ENCODE measurements at places on chromosomes 13 and 19. TPM values are rescaled to one million over a fixed set of nuclear protein-coding genes. Genes with fewer than 3 reads are reported as not detected.

The SHC2 gene
- 5.4 TPM for total RNA-seq

DNA sequence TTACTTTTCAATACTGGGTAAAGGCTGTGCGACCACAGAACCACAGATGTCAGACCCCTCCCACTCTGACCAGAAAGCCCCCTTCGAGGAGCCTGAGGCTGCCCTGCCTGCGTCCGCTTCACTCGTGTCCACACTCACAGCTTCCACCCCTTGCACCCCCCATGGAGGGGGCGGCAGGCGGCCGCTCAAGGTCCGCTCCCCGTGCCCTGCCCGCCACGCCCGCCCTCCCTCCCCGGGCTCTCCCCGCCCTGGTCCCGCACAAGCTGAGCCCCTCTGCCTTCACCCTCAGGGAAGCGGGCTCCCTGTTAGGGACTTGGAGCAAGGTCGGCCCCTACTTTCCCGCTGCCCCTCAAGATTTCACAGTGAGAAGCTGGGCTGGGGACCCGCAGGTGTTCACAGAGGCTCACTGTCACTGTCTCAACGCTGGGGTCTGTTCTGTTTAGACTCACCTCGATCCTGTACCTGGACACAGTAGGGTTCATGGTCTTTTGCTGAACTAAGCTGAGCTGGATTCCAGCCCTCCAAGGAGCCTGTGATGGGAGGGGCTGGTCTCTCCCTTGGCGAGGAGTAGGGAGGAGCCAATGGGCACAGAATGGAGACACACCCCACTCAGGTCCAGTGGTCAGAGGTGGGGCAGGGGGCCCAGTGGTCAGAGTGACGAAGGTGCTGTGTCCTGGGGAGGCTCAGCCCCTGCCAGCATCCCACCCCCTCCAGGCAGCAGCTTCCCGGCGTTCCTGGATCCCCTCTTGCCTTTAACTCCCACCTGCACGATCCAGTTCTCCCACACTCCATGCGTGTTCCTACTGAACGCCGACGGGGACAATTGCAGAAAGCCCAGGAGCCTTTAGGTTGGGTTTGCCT is 69.5 kb downstream of the SPACA7 start:
- DNase-seq, result no peak
- H3K4me3 ChIP-seq, result no peak overlapping the region
- H3K27me3 ChIP-seq, result no peaks in the 10 kb centered on the region
- H3K36me3 ChIP-seq, result no peaks in the 10 kb centered on the region
- no peak overlapping the region for H3K27ac ChIP-seq
- no peaks in the 10 kb centered on the region for H3K4me1 ChIP-seq

DNA sequence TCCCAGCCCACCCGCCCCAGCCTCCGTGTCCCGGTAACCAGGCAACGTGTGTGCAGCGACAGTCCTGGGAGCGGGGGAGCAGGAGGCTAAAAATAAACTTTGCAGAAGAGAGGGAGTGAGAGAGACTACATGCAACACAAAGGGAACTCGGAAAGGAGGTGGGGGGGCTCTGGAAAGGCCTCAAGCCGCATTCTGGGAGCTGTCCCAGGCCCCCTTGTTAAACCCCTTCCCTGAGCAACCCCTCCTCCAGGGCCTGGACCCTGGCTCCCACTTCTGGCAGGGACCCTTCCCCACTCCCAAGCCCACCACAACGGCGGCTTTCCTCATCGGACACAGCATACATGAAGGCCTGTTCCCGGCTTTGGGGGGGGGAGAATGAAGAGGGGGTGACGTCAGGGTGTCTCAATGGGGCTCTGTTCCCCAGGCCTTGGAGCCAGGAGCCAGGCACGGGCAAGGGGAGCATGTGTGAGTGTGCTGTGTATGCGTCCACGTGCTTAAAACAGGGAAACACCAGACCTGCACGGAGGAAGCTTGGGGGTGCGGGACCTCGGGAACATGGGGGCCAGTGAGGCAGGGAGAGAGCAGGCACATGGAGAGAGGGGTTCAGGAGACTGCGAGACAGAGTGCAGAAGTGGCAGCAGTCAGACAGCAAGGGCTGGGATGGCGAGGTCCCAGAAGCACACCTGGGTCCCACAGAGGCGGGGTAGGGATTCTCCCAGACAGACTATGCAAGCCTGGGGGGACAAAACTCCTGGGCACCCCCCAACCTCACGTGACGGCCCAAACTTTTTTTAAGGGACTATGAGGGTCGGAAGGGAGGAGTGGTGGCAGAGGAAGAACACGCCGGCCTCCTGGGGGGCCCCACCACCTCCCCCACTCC is 2.3 kb downstream of the ERF start:
- H3K27me3 ChIP-seq, result peaks cover 4% of the 10 kb centered on the region
- H3K27ac ChIP-seq, result peak overlapping the region; percentile 92
- peaks cover 19% of the 10 kb centered on the region for H3K4me1 ChIP-seq
- peak overlapping the region; percentile 95 for H3K4me3 ChIP-seq
- no peak for DNase-seq
- H3K36me3 ChIP-seq, result no peaks in the 10 kb centered on the region

The ADGRE1 gene
- total RNA-seq, result not detected

The C5AR1 gene
- 6.3 TPM for total RNA-seq

DNA sequence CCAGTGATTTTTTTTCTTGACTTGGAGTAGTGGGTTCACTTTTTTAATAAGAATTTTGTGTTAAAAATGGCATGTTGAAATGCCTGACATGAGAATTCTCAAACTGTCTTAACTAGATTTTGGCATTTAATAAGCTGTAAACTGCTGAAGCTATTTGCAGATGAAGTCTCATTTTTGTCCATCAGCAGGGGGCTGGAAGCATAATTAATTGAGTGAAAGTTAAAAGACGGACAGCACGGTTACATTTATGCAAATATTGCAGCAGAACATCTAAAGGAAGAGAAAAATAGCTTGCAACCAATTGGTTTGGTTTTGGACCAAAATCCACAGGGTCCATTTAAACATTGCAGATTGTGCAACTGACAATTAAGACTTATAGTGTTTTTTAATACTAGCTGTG is 837.3 kb upstream of the KLHL1 start:
- no peaks in the 10 kb centered on the region for H3K27me3 ChIP-seq
- no peaks in the 10 kb centered on the region for H3K4me1 ChIP-seq
- DNase-seq, result no peak
- no peaks in the 10 kb centered on the region for H3K36me3 ChIP-seq

- no peaks in the 10 kb centered on the region for H3K27me3 ChIP-seq
- H3K4me3 ChIP-seq, result peak overlapping the region; percentile 66
These were observed 6.6 kb downstream of the EPS8L1 start for GRCh38 chr19:55082020-55082851.

DNA sequence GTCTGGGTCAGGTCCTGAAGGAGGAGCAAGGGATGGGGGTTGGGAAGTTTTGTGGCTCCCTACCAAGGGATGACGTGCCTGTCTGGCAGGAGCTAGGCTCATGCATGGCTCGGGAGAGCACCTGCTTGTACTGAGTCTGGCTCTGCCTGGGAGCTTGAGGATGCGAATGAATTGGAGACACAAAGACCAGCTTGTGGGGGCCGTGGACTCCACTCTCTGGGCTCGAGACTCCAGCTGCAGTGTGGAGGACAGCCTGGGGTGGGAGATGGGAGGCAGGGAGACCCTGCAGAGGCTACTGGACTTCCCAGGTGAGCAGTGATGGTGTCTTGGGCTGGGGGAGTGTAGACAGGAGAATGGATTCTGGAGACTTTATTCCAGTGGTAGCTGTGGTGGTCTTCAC is 15.2 kb upstream of the URI1 start:
- H3K4me1 ChIP-seq, result no peaks in the 10 kb centered on the region
- H3K27ac ChIP-seq, result no peak overlapping the region
- no peaks in the 10 kb centered on the region for H3K27me3 ChIP-seq
- no peaks in the 10 kb centered on the region for H3K36me3 ChIP-seq
- no peak overlapping the region for H3K4me3 ChIP-seq
- no peak for DNase-seq

The PRMT1 gene
- total RNA-seq, result 180 TPM

DNA sequence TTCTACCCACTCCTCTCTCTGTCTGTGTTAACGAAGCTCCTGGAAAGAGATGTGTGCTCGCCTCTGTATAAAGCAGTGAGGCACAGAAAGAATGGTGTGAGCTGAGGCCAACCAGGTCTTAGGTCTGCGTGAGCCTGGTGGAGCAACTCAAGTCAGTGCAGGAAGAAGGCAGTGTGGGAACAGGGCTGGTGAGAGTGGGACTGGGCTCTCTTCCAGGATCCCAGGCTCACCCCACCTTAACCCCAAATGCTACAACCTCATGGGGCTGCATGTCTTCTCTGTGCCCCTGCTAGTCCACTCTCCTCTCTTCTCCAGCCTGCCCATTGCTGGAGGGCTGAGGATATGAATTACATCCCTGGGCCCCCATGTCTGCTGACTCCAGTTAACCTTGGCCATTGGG is 127.4 kb downstream of the DCT start:
- DNase-seq, result no peak
- no peaks in the 10 kb centered on the region for H3K27me3 ChIP-seq
- no peak overlapping the region for H3K4me3 ChIP-seq
- H3K4me1 ChIP-seq, result no peaks in the 10 kb centered on the region
- no peaks in the 10 kb centered on the region for H3K36me3 ChIP-seq
- no peak overlapping the region for H3K27ac ChIP-seq

DNA sequence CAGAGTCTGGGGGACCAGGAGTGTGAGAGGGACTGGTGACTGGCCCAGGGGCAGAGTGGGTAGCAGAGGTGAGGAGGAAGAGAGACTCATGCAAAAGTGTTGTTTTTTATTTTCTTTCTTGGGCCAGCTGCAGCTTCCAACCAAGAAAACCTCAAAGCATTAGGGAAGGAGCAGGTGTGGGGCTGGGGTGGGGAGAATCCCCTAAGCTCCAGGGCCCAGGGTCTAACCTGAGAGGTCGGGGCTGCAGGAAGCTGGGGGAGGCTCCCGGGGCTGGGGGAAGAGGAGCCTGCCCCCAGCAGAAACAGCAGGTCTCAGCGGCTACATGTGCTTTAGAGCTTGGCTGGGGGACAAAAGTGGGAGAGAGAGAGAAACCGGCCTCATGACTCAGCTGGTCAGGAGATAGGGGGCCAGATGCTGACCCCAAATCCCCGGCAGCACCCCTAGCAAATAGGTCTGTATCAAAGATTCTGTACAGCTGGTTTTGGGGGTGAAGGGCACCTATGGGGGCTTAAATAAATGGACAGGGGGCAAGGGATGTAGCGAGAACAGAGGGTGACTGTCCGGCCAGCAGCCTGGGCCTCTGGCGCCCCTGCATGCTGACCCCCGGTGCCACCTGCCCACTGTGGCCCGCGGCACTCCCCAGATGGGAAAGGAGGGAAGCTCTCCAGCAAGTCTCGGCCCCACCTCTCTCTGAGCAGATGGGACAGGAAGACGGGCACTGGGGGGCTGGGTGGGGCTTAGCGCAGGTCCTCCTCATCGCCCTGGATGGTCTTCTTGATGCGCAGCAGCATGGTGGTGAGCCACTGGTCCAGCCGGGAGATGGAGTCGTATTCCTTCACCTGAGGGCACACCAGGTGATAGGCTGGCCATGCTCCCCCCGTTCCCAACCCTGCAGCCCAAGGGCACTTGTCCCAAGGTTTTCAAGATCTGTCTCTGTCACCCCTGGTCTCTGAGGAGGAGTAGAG is 3.8 kb upstream of the KPTN start:
- DNase-seq, result no peak
- H3K4me3 ChIP-seq, result no peak overlapping the region
- peaks cover 7% of the 10 kb centered on the region for H3K4me1 ChIP-seq
- no peaks in the 10 kb centered on the region for H3K27me3 ChIP-seq
- no peak overlapping the region for H3K27ac ChIP-seq

GRCh38 chr19:56158170-56158757 is 17.2 kb downstream of the ZNF444 start:
- no peak overlapping the region for H3K27ac ChIP-seq
- DNase-seq, result no peak
- no peaks in the 10 kb centered on the region for H3K36me3 ChIP-seq
- peaks cover 5% of the 10 kb centered on the region for H3K4me1 ChIP-seq

DNA sequence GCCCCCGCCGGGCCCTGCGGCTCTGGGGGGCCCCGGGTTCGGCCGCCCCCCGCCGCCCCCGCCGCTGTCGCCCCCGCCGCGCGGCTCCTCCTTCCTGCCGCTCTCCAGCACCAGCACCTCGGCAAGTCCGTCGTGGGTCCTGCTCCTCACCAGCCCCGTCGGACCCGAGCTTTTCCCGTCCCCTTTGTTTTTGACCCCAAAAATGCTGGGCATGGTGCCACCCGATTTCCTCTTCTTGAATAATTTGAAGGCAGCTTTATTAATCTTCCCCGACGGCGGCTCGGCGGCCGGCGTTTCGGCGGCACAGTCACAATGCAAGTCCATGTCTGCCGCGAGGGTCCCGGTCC is 945 bp downstream of the AMER2 start:
- H3K36me3 ChIP-seq, result no peaks in the 10 kb centered on the region
- H3K27me3 ChIP-seq, result no peaks in the 10 kb centered on the region
- no peaks in the 10 kb centered on the region for H3K4me1 ChIP-seq
- no peak overlapping the region for H3K27ac ChIP-seq

- H3K27ac ChIP-seq, result no peak overlapping the region
- DNase-seq, result peak; percentile 78
- H3K4me3 ChIP-seq, result peak overlapping the region; percentile 58
These were observed 21.8 kb downstream of the OLFM2 start for GRCh38 chr19:9914315-9915207.

GRCh38 chr13:20989656-20990321 is 71.6 kb downstream of the LATS2 start:
- peak overlapping the region; percentile 24 for H3K27ac ChIP-seq
- H3K27me3 ChIP-seq, result no peaks in the 10 kb centered on the region
- peaks cover 19% of the 10 kb centered on the region for H3K4me1 ChIP-seq
- DNase-seq, result no peak
- H3K4me3 ChIP-seq, result no peak overlapping the region

The CLDN10 gene
- total RNA-seq, result not detected

GRCh38 chr13:34391076-34391475 is 551.0 kb upstream of the NBEA start:
- DNase-seq, result no peak
- H3K4me3 ChIP-seq, result no peak overlapping the region
- H3K27me3 ChIP-seq, result no peaks in the 10 kb centered on the region
- H3K27ac ChIP-seq, result no peak overlapping the region
- H3K4me1 ChIP-seq, result no peaks in the 10 kb centered on the region
- H3K36me3 ChIP-seq, result no peaks in the 10 kb centered on the region

GRCh38 chr19:3506384-3507340 is 551 bp downstream of the FZR1 start:
- peak overlapping the region; percentile 95 for H3K4me3 ChIP-seq
- peaks cover 13% of the 10 kb centered on the region for H3K4me1 ChIP-seq
- DNase-seq, result peak; percentile 71
- H3K27ac ChIP-seq, result peak overlapping the region; percentile 90
- H3K27me3 ChIP-seq, result no peaks in the 10 kb centered on the region

- no peak overlapping the region for H3K27ac ChIP-seq
- no peaks in the 10 kb centered on the region for H3K27me3 ChIP-seq
- H3K4me1 ChIP-seq, result no peaks in the 10 kb centered on the region
These were observed 88.0 kb downstream of the SLC10A2 start for GRCh38 chr13:102978168-102978567.

GRCh38 chr19:4504297-4504701 is 14.0 kb downstream of the PLIN4 start:
- H3K36me3 ChIP-seq, result no peaks in the 10 kb centered on the region
- no peak overlapping the region for H3K4me3 ChIP-seq
- H3K4me1 ChIP-seq, result peaks cover 18% of the 10 kb centered on the region

GRCh38 chr19:14575428-14575980 is 3.6 kb upstream of the NDUFB7 start:
- H3K27me3 ChIP-seq, result no peaks in the 10 kb centered on the region
- peaks cover 13% of the 10 kb centered on the region for H3K4me1 ChIP-seq
- H3K36me3 ChIP-seq, result no peaks in the 10 kb centered on the region
- peak; percentile 3 for DNase-seq

- H3K36me3 ChIP-seq, result no peaks in the 10 kb centered on the region
- peak; percentile 59 for DNase-seq
- H3K4me1 ChIP-seq, result peaks cover under 1% of the 10 kb centered on the region
- H3K27me3 ChIP-seq, result no peaks in the 10 kb centered on the region
- peak within 1 kb of the TSS; percentile 53 for H3K4me3 ChIP-seq
These were observed at the start of gene TMEM221 for GRCh38 chr19:17448131-17448967. Gene TMEM221 (minus strand): TSS chr19:17448668. CDS start chr19:17448462, 206 bp downstream.
